GM13976 (cell line): ENCODE measurements at places on chromosomes 12 and 14.

DNA sequence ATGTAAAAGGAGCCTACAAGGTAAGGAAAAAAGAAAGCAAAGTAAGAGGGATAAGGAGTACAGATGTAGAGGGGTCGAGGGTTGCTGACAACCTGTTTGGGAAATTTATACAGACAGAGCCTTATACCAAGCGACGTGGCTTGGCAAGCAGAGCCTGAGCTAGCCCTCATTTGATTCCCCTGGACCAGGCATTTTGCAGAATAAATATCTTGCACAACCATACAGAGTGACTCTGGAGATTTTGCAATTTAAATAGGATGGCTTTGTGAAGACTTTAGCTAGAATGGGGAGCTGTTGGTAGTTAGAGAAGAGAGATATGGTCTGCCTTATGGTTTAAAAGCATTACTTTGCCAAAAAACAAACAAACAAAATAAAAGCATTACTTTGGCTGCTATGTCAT, 11.1 kb upstream of the ANO6 start:
- no peak for DNase-seq

GRCh38 chr14:55592436-55592835, 12.4 kb downstream of the KTN1 start:
- DNase-seq = no peak

DNA sequence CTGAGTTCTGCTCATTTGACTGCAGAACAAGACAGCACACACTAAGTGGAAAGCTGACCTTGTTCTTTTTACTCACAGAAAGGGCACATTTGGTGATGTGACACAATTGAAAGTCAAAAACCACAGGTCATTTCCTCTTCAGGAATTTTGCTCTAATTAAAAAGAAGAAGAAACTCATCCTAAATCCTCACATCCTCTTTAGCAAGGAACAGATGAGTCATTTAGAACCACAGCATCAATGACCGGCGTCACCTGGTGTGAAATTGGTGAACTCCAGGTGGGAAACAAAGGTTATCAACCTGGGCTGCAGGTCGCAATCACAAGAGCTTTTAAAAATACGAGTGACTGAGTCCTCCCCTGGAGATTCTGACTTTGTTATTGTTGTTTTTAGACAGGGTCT, 2.9 kb upstream of the RNU6-8 start:
- DNase-seq = no peak

- no peak for DNase-seq
Measured at GRCh38 chr12:71299541-71300376, 139.8 kb upstream of the LGR5 start.

- DNase-seq = no peak
Measured at GRCh38 chr12:24896171-24896570, 52.7 kb downstream of the BCAT1 start.

- DNase-seq = no peak
Measured at GRCh38 chr14:68199554-68200151, 380.1 kb downstream of the RAD51B start.

DNA sequence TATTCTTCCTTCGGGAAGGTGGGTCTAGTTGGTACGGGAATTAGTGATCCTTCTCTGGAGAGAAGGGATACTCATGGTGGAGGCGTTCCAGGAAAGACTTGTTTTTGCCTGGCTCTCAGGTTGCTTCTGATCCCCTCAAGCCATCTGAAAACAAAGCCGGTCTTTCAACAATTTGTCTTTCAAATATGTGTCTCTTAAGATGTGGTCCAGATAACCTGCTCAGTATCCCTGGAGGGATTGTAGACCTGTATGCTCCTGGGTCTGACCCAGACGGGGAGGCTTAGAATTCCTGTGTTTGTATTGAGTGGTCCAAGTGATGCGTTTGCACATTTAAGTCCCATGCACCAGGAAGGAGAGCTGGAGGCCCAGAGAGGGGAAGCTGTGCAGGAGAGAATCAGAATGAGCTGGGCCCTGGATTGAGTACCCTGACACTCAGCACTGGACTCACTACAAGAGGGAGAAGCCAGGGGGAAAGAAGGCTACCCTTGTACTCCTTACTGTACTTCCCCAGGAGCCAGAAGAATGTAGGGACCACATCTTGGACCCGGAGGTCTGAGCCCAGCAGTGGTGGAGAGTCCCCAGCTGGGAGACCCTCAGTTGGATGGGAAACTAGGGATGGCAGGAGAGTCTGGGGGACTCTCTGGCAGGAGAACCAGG, 40.4 kb downstream of the ERH start:
- no peak for DNase-seq

DNA sequence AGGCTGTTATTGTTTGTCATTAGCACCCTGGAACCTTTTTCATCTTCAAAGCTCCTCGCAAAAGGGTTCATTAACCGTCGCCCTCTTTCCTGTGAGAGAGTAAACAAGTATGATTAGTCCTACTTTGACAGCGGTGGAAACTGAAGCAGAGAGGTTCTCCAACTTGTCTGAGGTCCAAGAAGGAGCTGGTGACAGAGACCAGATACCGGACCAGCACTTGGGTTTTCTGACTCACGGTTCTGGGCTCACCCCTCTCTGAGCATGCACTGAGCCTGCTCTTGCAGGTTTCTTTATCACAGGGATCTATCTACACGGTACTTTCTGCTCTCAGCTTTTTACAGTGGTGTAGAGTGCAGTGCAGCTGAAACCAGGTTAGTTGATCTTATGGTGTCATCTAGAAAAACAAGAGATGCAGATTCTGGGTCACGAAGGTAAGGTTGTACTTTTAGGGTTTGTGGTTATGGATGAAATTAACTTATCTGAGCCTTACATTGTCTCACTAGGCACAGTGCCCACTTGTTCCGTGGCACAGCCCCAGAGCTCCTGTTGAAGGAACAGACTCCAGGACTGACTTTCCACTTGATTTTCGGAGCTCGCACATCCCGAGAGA, 62.1 kb downstream of the PPP2R5C start:
- no peak for DNase-seq

DNA sequence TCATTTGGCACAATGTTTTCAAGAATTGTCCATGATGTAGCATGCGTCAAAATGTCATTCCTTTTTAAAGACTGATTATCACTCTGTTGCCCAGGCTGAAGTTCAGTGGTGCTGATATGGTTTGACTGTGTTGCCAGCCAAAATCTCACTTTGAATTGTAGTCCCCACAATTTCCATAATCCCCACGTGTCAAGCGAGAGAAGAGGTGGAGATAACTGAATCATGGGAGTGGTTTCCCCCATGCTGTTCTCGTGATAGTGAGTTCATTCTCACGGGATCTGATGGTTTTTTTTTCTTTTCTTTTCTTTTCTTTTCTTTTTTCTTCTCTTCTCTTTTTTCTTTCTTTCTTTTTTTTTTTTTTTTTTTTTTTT, 21.8 kb upstream of the LRRK2 start:
- DNase-seq = no peak

GRCh38 chr12:50951112-50951511, 1.2 kb upstream of the HIGD1C start:
- no peak for DNase-seq

DNA sequence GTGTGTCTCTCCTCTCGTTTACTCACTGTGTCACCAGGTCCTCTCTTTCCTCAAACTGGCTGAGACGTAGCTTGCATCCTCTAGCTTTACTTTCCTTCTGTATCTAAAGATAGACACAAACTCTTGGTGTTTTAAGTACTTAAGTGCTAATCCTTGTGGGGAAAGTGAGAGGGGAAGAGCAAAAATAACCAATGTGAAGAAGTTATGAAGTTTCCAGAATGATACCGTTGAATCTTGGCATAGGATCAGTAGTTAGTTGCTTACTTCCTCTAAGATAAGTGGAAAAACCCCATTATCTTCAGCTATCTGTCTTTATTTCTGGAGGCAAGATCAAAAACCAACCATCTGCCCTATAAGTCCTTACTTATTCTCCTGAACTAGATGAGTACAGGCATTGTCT, 10.6 kb downstream of the FAR2 start:
- DNase-seq = no peak

GRCh38 chr12:29131539-29131938, 17.5 kb upstream of the FAR2 start:
- no peak for DNase-seq

- no peak for DNase-seq
Measured at GRCh38 chr12:71071536-71072097, 86.2 kb downstream of the TSPAN8 start.

DNA sequence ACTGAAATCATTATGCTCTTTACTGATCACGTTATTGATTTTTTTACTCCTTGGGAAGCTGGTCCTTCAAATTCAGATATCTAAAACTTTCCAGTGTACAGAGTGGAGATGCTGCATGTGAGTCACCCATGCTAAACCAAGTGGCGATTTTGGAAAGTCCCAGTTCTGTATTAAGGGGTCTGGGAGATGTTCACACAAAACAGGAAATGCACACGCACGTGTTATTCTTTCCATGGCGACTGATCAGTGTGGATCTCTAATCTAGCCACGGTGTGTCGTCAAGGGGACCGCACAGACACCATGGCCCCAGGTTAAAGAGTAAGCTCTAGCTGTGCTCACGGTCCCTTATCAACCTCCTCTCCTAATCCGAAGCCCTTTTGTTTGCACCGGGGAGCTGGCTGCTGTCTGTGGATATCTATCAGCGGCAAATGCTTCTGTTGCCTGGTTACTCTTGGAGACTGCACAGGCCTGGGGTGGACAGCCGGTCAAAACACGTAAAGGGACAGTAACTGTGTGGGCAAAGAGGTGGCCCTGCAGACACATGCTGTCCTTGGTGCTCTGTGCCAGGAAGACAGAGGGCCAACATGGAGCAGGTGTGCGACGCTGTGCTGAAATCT, 96.6 kb downstream of the RIMBP2 start:
- no peak for DNase-seq

GRCh38 chr14:98711453-98711852, 560.5 kb downstream of the BCL11B start:
- DNase-seq = no peak

GRCh38 chr14:59123975-59124374, 64.5 kb upstream of the DAAM1 start:
- DNase-seq = no peak

- DNase-seq = no peak
Measured at GRCh38 chr14:30185832-30186231, 258.2 kb upstream of the PRKD1 start.

DNA sequence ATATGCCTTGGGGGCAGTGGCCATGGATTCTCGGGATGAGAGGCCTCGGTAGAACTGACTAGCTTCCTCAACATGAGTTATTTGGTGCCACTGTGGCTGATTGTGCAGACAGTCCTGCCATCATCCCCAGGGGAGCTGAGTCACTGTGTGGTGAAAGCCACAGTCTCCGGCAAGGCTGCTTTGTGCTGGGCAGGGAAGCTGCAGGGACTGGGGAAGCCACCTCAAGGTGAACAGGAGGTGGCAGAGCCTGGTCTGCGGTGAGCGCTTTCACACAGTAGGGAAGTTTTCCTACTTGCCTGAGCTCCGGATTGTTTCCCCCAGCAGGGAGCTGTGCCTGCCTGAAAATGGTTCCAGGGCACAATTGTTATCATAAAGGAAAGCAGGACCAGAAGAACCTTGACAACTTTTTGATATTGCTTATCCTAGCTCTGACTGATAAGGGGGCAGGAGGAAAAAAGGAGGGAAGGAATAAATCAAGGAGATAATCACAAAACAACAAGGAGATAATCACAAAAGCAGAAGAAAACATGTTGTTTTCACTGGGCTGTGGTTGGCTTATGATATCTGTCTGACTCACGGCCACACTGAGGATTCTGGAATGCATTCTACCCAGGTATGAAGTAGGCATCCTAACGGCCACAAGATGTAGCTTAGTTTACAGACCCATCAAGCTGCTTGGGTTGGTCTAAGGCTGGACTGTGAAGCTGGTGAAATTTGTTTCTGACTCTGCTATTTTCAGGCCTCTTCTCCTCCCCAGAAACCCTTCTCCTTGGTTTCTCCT, 32.2 kb upstream of the GNG2 start:
- DNase-seq = peak; percentile 26

DNA sequence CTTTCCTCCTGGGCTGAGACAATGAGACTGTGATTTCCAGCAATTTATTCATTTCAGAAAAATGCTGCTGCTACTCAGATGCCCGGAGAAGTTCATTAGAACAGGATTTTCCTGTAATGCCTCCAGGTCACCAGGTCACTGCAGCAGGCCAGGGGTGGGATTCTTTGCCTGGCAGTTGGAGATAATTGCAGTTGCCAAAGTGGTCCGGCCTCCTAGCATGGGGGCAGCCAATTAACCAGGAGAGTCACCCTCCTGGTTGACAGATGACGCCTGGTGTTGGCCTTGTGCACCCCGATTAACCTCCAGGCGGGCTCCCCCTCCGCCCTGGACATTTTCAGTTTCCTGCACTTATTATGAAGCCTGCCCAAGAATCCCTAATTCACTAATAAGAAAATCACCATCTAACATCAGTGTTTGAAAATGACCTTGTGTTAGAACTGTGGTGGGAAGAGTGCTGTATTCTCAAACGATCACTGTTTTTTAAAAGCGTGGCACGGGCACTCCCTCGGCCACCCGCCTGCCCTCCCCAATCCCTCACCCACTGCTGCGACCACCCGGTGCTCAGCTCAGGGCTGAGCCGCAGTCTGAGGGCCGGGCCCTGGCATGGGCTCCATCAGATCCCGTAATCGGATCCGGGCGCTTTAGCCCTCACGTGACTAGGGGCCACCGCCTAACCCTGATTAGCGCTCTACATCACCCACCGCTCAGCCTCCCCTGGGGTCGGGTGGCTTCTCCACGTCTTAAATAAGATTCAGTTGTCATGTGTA, 12.9 kb downstream of the RIMBP2 start:
- DNase-seq = no peak

- DNase-seq = no peak
Measured at GRCh38 chr12:4302881-4303280, 18.1 kb upstream of the TIGAR start.

DNA sequence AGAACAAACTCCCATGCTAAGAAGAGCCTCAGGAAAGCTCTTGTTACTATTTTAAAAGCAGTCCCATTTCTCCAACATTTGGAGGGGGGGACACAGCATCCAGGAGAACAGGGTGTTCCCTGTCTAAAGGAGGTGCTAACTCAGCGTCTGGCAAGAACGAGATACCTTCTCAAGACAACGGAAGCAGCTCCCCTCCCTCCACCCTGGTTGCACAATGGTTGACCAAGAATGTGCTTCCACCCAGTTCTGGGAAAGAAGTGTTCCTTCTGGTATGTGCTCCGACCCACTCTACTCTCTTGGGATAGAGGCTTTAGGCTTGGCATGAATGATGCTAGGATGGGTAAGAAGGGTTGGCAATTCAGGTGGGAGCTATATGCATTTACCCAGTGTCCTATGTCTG, 1.5 kb upstream of the KRT6A start:
- DNase-seq = no peak

DNA sequence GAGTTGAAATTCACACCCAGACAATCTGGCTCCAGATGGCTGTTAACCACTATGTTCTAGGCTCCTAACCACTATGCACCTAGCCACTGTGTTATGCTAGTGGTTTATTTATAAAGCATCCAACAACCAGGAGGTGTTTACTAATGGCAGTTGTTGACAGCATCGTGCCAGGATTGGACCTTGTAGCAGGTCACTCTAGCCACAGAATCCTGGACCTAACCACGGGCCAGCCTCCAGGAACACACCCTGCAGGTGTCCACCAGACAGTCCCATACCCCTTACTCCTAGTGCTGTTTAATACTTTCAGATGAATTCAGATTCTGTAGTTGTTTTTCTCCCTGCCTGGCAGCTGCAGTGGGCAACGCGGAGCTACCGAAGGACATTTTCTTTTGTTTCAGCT, 109.4 kb upstream of the MYL2 start:
- no peak for DNase-seq
